Upper lobe of left lung (tissue), 6 donors: ENCODE measurements at places on chromosomes 7 and 10.

DNA sequence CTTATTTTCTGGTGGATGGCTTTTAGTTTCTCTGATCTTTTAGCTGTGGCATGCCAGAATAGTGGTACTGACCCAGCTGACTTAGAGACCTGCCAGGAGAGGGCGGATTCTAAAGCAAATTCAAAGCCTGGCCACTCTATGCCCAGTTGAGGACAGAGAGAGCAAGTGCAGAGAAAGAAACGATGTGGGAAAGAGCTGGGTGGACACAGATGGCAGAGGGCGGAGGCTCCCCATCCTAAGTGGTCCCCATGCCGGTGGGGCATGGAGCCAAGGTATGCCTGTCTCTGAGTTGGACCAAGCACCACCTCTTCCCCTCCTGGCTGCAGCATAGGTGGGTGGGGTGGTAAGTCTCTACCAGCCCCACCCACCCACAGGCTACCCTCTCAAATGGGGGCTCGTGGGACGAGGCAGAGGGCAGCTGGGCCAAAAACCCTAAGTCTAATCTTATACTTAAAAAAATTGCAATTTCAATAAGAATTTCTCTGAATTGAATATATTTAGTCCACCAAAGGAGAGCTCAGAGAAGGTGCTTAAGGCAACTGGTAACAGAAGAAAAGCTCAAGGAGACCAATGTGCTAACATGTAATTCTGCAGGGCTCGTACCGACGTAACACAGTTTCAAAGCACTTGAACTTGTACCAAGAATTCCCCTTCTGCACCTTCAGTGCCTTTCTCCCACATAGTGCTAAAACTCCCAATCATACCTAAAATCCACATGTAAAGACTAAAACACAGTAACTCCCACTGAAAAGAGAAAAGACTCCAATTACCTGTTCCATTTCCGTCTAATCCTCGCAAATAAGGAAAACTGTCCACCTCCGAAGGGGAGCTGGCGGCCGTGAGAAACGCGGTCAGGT is 85.7 kb upstream of the NMT2 start:
- no peak for DNase-seq

DNA sequence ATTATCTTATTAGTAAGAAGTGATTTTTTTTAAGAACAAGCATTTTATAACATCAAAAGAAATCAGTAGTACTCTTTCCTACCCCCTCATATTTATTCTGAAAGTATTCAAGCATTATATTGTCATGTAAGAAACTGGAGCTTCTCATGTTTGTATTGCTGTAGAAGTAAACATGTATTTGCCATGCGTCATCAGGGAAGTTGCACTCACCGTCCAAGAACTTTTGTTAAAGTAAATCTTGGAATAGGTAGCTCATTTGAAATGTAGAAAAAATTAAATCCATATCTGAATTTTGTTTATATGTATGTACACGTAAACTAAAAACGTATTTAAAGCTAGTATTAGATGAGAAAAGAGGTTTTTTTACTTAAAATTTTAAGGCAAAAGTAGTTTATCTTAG is 96.8 kb downstream of the PTEN start:
- no peak for DNase-seq

DNA sequence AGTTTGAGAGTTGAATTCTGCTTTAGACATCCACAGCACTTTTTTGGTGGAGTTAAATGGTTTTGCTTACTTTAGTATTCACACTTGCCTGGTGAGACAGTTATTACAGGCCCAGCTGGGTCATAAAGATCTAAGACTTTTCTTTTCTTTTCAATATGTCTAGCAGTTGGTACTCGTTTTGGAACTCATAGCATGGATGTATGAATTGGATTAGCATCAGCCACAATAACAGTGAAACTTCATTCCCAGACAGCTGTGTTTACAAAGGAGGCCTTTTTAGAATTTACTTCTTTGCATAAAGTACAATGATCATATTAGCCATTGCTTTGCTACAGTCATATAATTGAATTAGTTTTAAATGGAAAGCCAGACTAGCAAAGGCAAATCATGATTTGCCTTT is 168.4 kb upstream of the DKK1 start:
- DNase-seq = no peak

DNA sequence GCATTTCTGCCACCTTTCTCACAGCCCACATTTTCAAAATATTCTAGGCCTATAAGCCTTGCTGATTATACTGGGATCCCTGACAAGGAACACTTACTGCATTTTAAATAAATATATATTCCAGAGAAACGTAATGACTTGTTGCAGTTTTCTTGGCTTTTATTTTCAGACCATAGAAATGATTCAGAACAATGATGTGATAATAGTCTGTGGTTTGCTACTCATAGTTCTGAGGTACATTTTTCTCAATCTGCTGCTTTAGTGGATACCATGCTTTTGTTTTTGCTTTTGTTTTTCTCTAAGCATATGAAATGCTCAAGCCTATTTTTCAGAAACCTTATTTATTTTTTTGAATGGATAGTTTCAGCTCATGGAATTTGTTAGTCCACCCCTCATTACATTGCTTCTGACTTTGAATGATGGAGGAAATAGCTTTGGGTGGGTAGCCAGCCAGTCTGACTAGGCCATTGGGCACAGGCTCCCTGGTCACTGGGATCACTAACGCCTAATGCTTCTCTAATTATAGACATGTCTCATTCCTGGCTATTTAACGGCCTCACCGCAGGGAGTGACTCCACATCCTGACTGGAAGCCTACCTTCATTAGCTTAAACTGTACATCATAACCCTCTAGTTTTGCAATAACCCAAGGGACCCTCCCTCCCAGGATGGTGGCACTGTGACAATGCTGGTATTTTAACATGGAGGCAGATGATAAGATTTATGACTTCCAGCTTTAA is 66.1 kb downstream of the MBL2 start:
- no peak for DNase-seq

GRCh38 chr7:23235813-23236221 is 10.8 kb upstream of the GPNMB start:
- DNase-seq = no peak

DNA sequence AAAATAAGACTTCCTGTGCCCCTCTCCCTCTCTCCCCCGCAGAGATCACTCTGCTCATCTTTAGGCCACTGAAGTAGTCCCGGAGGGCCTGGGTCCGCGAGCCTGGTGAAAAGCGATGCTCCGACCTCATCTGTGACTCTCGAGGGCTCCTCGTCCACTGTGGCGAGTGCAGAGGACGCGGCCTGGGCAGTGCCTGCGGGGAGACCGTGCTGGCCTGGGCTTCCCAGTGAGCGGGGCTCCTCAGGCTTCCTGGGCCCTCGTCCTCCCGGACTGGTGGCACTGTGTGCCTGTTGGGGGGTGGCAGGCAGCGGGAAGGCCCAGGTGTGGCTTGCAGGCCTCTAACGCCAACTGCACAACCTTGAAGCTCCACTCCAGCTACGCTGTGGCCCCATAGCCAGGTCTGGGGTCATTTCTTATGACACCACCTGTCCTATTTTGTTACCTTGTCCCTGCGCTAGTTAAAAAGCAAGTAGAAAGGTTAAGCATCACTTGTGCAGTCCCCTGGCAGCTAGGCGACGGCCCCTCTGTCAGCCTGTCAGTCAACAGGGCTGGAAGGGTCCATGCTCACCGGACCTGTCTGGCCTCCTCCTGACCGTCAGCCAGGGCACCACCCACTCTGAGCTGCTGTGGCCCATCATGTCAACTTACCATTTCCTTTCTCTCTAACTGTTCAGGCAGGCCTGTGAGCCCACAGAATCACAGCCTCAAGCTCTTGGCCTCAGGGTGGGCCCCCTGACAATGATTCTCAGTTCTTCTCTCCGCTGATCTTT is 20.5 kb downstream of the MNX1 start:
- DNase-seq = no peak

- no peak for DNase-seq
Observed at GRCh38 chr7:33869176-33869575, 36.2 kb upstream of the BMPER start.

- no peak for DNase-seq
Observed at GRCh38 chr10:84406561-84406960, 78.2 kb downstream of the CCSER2 start.

DNA sequence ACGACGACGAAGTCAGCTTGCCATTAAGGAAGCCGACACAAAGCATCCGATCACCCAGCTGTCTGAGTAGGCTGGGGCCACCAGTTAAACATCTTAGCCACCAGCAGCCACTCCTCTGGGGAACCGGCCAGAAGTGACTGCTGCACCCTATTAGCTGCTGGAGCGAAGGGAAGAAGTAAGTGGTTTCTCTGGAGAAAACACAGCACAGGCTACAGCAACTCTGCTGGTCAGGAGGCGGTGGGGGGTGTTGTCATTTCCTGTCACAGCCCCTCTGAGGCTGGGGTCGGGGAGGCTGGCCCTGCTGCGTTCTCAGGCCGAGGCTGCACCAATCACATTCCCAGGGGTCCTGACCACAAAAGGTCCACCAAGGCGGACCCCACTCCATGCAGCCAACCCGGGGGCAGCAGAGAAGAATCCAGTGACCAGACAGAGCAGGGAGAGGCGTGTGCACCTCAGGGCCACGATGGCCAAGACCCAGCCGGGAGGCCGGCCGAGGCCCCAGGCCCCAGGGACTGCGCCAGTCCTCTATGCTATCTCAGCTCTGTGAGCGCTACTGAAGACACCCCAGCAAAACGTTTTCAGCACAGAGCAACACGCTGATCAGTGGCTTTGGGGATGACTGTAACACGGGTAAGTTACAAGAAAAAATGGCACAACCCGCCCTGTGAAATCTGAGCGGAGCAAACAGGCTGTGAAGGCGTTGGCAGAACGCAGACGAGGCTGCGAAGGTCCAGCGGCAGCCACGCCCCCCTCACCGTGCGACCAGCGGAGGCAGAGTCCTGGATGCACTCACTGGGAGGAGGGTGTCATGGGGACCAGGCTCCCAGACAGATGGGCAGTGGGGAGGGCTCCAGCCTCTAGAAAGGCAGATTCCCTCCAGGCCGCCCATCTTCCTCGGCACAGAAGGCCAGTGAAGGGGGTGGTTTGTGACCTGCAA is 24.8 kb downstream of the STK32C start:
- no peak for DNase-seq

- no peak for DNase-seq
Observed at GRCh38 chr10:66752714-66753113, 173.1 kb upstream of the LRRTM3 start.

GRCh38 chr10:96188421-96188820 is 58.3 kb downstream of the ZNF518A start:
- no peak for DNase-seq

DNA sequence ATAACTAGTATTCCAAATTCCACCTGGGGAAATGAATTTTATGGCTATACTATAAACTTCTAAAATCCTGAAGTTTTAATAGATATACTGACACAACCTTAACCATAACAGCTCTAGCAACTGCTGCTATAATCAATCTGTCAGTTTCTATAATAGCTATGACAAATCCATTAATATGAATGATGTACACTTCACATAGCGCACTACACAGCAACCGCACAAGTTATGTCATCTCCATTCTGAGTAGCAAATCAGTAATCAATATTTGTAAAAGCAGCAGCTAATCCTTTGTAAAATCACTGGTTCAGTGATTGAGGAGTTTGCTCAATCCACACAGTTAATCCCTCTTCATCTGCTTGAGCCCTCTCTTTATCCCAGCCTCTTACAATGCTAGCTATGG is 105.3 kb downstream of the SKAP2 start:
- DNase-seq = no peak

- no peak for DNase-seq
Observed at GRCh38 chr10:100888957-100889356, 23.8 kb upstream of the SLF2 start.

GRCh38 chr7:150507947-150508602 is 6.6 kb upstream of the GIMAP7 start:
- DNase-seq = no peak

DNA sequence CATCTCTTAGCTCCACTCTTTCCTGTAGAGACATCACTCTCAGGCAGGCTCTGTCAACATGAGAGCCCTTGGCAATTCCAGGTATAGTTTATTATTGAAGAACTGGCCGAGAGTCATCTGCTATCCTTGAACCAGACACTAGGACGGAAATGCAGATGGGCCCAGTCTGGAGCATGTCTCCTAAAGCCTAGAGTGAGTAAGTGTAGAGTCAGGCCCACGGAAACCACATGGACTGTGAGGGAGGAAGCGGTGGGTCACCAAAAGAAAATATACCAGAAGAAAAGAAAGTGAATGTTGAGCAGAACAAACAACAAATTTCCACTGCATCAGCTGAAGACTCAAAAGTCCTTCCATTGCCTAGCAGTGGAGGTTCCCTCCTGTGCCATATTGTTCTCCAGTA is 15.7 kb upstream of the RELN start:
- DNase-seq = no peak
